ENCODE measurements at places on chromosomes 2 and 18.

DNA sequence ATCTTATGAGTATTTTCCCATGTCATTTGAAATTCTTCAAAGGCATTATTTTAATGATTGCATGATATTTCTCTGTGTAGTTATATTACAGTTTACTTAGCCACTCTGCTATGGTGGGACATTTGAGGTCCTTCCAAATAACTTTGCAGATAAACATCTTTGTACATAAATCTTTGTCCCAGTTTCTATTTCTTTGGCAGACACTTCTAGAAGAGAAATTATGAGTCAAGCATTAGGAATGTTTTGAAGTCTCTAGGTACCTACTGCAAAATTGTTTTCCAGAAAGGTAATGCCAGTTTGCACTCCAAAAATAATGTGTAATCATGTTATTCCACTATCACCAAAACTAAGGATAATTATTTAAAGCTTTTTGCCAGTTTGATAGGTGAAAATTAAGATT lies 149.7 kb downstream of the EN1 start:
- no peak for DNase-seq

GRCh38 chr2:231464576-231465540 lies 574 bp upstream of the NCL start:
- peak; percentile 97 for DNase-seq

DNA sequence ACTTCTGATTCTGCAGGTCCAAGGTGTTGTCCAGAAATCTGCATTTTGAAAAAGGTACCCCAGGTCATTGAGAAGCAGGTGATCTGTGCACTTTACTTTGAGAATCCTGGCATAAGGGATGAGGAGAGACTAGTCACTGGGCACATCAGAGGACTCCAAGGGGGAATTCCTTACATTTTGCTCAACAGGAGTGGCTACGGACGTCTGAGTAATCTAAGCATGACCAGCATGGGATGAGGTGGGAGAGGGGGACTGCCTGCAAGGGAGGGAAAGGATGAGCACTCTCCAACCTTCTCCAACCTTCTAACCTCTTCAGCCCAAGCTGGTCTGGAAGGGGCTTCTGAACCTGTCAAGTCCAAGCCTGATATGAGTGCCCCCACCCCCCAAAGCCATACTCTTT lies 55.5 kb downstream of the MARCHF4 start:
- peak; percentile 11 for DNase-seq

DNA sequence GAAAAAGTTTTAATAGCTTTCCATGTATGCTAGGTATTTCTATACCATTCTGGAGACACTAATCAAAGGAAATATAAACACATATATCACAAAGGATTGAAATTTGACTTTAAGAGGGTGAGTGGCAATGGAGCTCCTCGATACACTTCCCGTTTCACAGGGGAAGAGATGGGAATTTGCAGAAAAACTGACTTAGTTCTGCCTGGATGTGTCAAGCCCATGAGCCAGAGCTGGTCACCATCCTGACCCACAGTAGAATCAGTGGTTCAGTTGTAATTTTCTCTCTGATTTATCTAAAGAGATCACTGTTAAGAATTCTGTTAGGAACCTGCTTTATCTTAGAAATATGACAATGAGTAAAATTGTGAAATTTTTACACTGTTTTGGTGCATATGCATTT lies 34.2 kb downstream of the PLCL1 start:
- DNase-seq, result no peak

DNA sequence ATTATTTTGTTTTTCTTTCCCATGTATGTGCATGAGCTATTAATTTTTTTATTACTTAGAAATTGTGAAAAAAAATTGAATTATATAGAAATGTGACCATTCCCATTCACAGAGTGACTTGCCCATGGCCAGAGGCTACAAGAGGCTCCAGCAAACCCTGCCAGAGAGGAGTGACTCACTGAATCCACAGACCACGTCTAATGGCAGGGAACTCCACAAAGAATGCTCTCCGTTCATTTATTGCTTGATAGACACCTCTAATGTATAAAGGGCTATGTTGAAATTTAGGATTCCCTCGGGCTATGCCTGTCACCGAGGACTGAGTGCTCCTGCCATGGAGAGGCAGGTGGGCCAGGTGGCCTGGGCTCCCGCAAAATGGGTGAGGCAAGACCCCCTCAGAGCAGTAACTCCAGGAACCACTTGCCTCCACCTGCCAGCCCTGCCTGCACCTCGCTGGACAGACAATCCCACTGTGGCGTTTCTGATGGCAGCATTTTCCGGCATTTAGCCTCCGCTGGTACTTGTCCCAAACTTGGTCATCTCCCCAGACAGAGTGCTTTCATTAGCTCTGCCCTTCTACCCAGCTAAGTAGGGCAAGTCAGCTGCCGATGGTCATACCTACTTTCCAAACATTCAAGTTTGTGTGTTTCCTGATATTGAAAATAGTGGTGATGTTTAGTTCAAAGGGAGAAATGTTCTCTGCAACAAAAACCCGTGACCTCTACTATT lies 200.3 kb downstream of the PRKCE start:
- DNase-seq, result peak; percentile 57

- peak; percentile 4 for DNase-seq
These were observed 7.8 kb downstream of the CCDC85A start for GRCh38 chr2:56191617-56192016.

DNA sequence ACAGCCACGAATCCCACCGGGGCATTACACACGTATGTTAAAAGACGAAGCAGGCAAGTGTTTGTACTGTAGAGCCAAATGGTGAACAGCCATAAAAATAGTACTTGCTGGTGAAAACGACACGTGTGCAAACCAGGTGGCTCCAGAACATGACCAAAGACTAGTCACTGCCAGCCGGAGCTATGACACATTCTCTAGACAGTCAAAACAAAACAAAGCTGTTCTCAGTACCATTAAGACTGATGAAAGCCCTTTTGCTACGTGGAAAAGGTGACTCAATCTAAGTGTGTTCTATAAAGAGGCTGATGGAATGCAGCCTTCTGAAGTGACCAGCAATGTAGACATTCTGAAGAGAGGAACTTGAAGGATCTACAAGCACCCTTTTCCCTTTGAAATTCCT lies 367.7 kb upstream of the NETO1 start:
- peak; percentile 35 for DNase-seq

DNA sequence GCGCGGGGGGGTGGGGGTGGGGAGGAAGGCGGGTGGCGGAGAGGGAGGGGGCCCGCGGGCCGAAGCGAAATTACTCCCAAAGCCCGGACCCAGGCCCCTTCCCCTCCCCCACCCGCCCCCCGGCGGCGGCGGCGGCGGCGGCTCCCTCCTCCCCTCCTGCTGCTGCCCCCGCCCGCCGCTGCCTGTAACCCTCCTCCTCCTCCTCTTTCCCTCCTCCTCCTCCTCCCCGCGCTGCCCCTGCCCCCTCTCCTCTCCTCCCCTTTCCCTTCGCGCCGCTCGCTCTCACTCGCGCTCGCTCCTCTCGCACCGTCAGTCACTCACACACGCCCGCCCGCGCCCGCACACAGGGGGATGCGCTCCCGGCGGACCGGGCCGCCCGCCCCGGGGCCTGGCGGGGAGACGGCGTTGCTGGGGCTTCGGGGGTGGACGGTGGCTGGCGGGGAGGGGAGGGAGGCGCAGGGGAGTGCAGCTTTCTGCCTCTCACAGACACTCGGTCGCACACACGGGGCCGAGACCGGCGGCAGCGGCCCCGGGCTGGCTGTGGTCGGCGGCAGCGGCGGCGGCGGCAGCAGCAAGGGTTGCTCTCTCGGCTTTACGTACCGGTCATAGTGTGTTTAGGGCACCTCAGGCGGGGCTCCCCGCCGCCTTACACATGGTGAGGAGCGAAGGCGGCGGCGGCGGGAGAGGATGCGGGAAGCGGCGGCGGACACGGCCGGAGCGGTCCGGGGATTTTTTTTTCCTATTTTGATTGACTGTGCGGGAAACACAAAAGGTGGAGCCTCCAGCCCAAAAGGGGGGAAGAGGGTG lies 405 bp downstream of the SP3 start:
- no peak for DNase-seq

DNA sequence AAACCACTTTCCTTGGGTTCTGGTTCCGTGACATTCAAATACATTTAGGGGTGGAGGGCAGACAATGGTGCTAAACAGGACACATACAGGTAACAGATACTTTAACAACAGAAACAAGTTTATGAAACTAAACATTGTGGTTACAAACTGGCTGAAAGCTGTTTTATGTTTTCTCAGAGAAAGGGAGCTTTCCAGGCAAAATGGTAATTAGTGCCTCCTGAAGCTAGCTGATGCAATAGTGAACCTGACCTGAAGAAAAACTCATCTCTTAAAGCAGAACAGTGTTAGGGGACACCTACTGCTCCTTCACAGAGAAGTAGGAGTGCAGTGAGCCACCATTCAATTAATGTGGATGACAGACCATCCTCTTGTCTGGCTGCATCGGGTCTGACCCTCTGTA lies 138.9 kb downstream of the CCDC148 start:
- DNase-seq, result no peak

DNA sequence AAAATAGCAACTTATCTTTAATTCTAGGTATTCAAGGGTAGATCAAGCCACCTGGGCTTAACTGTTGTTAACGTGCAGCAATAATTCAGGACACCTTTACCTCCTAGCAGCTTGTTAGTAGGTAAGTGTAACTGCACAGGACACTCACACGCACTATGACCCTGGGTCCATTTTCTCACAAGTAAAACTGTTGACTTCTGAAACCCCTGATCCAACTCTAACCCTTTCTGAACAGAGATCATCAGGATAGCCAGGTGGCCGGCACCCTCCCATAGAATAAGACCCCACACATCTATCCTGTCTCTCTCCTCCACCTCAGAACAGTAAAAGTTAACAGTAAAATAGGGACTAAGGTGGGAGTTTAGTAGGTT lies 610 bp downstream of the SPC25 start:
- no peak for DNase-seq

- DNase-seq, result peak; percentile 37
These were observed 10.5 kb downstream of the VIT start for GRCh38 chr2:36707050-36707449.

DNA sequence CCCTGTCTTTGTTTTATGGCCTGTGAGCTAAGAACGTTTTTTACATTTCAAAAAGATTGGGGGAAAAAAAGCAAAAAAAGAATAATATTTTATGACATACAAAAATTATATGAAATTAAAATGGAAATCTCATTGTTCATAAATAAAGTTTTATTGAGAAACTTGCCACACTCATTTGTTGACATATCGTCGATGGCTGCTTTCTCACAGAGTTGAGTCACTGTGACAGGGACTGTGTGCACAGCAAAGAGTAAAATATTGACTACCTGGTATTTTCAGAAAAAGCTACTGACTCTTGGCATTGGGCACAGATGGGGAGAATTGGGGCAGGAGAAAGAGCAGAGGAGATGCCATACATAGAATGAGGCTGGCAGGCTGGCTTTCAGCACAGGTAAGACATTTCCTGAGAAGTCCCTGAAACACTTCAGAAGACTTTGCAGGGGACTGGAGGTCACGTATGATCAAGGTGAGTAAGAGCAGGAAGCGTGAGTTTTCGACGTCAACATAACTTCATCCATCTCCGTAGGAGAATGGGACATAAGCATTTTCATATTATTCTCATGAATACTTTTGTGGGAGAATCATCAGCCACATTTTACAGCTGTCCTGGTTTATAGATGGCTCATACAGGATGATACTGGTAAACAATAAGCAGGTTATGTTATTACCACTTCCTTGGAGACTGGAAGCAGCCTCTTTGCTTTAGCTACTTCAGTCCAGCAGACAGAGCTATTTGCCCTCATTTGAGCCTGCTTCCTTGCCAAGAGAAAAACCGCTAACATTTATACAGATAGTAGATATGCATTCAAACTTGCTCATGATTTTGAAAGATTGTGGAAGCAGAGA lies 32.5 kb upstream of the PUM2 start:
- DNase-seq, result no peak

DNA sequence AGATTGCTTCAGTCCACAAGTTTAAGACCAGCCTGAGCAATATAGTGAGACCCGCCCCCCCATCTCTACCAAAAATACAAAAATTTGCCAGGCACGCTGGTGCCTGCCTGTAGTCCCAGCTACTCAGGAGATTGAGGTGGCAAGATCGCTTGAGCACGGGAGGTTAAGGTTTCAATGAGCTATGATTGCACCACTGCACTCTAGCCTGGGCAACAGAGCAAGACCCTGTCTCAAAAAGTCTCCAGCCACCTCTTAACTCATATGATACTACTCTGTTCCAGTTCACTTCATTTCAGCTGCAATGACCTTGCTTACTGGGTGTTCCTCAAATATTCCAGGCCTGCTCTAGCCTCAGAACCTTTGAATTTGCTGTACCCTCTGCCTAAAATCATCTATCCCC lies 11.4 kb downstream of the MEMO1 start:
- no peak for DNase-seq

DNA sequence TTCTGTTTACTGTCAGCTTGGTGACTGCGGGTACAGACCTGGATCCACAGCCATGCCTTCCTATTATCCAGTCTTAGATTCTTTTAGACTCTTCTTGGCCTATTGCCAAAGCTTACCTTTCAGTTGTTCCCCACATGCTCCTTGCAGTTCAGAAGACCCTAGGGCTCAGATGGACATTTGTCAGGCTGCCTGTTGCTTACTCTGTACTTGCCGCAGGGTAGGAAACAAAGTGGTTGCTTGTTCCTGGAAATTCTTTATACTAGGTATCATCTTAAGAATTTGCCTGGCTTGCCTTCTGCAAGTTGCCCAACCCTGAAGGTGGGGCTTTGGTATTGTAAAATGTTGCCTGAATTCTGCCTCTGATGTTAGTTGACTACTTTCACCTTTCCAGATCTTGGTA lies 24.4 kb downstream of the CD28 start:
- DNase-seq, result no peak

- peak; percentile 64 for DNase-seq
These were observed 3.6 kb upstream of the OTOS start for GRCh38 chr2:240143801-240144648.

- no peak for DNase-seq
These were observed 8.7 kb downstream of the CHMP1B start for GRCh38 chr18:11859903-11860407.

DNA sequence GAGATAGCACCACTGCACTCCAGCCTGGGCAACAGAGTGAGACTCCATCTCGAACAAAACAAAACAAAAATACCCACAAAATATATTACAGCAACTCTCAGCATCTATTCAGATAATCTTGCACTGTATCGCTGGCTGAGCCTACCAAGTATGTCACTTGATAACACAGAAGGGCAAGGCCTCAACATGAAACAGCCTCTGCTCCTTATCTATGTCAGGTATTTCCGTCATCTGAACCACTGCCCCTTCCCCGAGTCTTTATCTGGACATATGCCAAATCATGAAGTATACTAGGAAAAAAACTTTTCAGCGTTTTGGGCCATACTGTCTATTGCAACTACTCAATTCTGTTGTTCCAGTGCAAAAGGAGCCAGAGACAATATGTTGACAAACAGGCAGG lies 17.7 kb downstream of the PDIA6 start:
- DNase-seq, result no peak
